GM12865 (cell line): ENCODE measurements at places on chromosomes 7 and 10.

GRCh38 chr10:117673230-117674010, 130.9 kb downstream of the EMX2 start:
- no peak for DNase-seq

GRCh38 chr7:150999497-151000230, 8.8 kb downstream of the NOS3 start:
- no peak for DNase-seq

DNA sequence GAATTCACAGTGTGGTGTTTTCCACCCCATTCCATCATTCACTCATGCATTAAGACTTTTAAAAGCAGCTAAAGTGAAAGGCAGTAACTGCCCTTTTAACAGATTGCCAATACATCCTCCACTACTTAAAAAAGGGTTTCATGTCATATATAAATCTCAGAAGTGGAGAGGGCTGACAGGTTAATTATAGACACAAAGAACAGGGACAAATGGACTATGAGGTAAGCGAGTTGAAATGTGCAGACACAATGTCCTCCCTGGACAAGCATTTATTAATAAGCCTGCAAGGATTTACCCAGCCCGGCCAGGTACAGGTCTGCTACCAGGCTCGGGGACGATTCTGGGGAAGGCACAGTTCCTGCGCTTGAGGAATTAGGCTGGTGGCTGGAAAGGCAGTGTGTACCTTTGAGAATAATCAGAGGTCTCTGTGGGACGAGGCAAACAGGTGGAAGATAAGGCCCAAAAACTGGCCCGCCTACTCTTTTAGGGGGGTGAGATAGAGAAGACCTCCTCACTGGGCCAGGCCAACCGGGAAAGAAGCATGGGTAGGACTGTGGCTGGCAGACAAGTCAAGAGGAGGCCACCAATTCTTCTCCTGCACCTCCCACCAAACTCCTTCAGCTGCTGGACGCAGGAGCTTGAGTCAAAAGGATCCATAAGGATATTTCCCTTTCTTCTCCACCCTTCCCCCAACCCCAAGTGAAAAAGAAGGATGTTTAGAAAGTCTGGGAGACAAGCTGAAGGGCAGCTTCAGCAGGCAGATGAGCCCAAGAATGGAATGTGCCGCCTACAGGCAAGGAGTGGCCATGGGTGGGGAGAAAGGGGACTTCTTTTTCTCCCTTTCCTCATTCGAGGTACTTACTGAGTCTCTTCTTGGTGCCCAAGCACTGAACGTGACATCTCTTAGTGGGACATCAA, 1.5 kb downstream of the PDLIM1 start:
- DNase-seq: peak; percentile 58

GRCh38 chr10:132539431-132539839, 1.8 kb downstream of the INPP5A start:
- no peak for DNase-seq

GRCh38 chr7:7201578-7202374, 19.4 kb downstream of the C1GALT1 start:
- DNase-seq: peak; percentile 85

- DNase-seq: no peak
These were observed 49.1 kb downstream of the SYPL1 start for GRCh38 chr7:106063024-106063423.

GRCh38 chr7:157411580-157411979, 74.8 kb downstream of the DNAJB6 start:
- no peak for DNase-seq

- DNase-seq: no peak
These were observed 350.8 kb downstream of the PLXNA4 start for GRCh38 chr7:132225216-132226030.
